ENCODE measurements at places on chromosomes 13 and 19.

GRCh38 chr13:91017031-91017668 lies 330.3 kb upstream of the MIR17HG start:
- no peak for DNase-seq

DNA sequence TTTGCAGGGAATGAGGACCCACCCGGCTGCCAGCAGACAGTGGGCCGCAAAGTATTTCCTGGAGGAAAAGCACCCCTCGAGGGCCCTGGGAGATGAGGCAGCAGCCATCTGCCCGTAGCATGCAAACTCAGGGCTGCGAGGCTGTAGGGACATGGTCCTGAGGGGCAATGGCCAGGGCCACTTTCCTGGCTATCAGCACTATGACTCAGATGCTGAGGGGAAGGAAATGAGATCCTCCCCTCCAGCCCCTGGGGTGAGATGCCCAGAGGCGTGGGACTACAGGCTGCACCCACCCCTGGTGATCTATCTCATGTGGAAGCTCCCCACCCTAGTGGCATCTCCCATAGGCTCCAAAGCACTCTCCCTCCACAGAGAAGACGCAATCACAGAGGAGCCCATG lies 80.1 kb downstream of the SLC7A1 start:
- DNase-seq = no peak

GRCh38 chr13:72960541-72960940 lies 98.3 kb upstream of the KLF5 start:
- no peak for DNase-seq

DNA sequence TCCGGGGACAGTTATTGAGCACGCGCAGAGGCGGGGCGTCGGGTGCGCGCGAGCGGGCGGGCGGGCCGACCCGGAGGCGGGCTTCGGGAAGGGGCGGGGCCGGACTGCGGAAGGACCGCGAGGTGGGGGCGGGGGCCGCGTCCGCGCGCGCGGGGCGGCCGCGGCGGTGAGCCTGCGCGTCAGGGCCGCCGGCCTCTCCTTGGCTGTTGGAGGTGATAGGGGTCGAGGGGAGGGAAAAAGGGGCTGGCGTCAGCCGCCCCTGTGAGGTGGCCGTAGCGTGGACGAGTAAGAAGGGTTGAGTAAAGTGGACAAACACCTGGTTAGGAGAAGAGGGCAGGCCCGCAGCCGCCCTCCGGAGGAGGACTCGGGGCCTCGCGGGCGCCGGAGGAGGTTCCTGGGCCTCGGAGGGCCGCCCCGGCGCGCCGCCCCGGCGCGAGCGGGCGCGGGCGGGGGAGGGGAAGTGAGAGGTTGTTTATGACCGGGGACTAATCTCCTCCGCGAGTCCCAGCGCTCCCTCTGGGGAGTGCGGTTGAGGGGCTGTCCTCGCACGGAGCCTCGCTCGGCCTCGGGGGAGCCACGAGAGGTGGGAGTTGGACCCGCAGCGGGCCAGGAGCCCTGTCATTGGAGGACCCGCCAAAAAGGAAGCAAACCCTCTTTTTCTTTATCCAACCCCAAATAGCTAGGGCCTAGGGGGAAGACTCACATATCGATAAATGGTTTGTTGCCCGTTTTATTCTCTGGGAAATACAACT lies 547 bp upstream of the INTS6 start:
- peak; percentile 61 for DNase-seq

GRCh38 chr19:44278181-44278690 lies 18.6 kb downstream of the ZNF233 start:
- DNase-seq = no peak

DNA sequence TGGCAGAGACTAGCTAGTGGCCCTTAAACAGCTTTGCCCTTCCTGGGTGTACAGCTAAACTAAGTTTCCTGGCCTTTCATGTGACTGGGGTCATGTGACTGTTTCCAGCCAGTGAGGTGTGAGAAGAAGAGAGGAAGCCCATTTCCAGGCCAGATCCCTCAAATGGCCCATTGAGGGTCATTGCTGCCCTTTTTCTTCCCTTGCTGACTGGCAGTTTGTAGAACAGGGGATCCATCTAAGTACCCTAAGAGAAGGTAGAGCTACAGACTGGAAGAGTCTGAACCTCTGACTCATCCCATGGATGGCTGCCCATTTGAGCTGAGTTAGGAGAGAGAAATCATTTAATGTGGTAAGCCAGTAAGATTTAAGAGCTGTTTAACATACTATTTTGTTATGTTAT lies 2.8 kb downstream of the SWSAP1 start:
- DNase-seq = no peak

DNA sequence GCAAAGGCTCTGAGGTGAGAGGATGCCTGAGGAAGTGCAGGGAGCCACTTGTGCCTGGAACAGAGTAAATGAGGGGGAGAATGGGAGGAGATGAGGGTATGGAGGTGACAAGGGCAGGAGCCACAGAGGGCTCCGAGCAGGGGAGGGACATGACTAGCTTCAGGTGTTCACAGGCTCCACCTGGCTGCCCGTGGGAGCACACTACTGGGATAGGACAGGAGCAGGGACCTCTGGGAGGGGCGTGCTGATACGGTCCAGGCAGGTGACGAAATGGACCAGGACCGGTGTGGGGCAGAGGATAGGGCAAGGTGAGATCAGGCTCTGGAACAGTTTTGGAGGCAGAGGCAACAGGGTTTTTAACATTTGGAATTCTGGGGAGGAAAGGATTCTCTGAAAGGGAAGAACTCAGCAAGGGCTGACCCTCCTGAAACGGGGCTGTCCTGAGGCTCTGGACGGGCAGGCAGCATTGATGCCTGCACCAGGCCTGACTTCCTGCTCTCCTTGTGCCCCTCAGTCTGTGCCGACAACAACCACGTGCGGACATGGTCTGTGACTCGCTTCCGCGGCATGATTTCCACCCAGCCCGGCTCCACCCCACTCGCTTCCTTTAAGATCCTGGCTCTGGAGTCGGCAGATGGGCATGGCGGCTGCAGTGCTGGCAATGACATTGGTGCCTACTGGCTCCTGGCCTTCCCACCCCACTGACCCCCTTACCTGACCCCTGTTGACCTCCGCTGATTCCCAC lies 11.6 kb downstream of the SHKBP1 start:
- no peak for DNase-seq

- no peak for DNase-seq
Measured at GRCh38 chr13:64457976-64458375, 2772.2 kb downstream of the PCDH9 start.

DNA sequence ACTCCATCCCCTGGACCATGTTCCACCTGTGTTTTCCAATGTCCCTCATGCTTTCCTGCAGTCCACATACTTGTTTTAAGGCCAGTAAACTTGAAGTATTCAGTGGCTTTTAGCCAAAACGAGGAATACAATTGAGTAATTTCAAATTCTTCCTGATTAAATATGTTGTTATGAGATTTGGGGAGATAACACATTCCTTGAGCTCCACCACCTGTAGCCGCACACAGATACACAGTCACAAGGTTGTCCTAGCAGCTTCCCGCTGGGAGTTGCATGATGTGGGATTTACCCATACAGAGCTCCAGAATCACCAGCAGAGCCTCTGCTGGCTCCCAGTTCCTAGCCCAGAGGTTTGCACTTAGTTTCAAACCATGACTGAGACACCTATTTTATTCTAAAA lies 53.6 kb upstream of the FRY start:
- no peak for DNase-seq

- no peak for DNase-seq
Measured at GRCh38 chr19:35909684-35910035, 1.6 kb upstream of the TYROBP start.

GRCh38 chr13:83987394-83987793 lies 105.1 kb upstream of the SLITRK1 start:
- no peak for DNase-seq

DNA sequence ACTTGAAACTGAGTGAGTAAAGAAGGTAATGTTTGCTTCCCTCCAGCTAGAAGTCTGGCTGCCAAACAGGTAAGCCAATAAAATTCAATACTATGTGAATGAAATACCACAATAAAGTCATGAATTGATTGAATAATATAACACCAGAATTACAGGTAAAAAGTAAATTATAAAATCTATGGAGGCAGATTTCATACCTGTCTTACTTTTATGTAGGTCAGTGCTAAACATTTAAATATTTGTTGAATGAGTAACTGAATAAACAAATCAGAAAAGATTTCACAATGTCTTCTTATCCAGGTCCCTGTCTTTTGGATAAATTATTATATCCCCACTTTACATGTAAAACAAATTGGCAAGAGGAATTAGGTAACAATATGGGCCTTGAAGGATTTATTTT lies 62.7 kb downstream of the MICU2 start:
- no peak for DNase-seq

DNA sequence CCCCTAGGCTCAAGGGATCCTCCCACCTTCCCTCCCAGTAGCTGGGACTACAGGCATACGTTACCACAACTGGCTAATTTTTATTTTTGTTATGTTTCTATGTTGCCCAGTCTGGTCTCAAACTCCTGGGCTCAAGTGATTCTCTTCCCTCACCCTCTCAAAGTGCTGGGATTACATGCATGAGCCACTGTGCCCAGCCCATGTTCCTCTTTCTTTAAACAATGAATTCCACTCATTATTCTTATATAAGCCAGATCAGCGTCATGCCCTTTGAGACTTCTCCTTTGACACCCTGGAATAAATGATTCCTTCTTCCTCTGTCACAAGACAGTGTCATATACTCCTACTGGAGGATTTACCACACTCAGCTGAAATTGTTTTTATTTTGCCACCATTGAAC lies 519.9 kb upstream of the SPRY2 start:
- no peak for DNase-seq

- DNase-seq = no peak
Measured at GRCh38 chr19:35247526-35248309, 1.1 kb upstream of the LSR start.

DNA sequence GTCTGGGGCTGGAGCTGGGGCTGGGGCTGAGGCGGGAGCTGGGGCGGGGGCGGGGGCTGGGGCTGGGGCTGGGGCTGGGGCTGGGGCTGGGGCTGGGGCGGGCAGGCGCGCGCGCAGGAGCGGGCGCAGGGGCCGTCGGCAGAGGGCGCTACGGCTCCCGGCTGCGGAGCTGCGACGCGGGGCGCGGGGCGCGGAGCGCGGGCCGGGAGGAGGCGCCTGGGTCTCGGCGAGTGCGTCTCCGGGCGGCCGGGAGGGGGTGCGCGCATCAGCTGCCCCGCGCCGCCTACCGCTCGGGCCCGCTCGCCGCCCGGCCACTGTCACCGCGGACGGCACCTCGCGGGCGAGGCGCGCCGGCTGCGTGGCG lies 422 bp upstream of the MTUS2 start:
- no peak for DNase-seq

- DNase-seq = no peak
Measured at GRCh38 chr13:72218966-72219365, 352.0 kb upstream of the DACH1 start.

- no peak for DNase-seq
Measured at GRCh38 chr13:48068952-48069351, 26.0 kb downstream of the MED4 start.

GRCh38 chr13:58126496-58126895 lies 495.0 kb downstream of the PCDH17 start:
- DNase-seq = no peak

- no peak for DNase-seq
Measured at GRCh38 chr19:41928754-41929535, 696 bp upstream of the ERFL start.

DNA sequence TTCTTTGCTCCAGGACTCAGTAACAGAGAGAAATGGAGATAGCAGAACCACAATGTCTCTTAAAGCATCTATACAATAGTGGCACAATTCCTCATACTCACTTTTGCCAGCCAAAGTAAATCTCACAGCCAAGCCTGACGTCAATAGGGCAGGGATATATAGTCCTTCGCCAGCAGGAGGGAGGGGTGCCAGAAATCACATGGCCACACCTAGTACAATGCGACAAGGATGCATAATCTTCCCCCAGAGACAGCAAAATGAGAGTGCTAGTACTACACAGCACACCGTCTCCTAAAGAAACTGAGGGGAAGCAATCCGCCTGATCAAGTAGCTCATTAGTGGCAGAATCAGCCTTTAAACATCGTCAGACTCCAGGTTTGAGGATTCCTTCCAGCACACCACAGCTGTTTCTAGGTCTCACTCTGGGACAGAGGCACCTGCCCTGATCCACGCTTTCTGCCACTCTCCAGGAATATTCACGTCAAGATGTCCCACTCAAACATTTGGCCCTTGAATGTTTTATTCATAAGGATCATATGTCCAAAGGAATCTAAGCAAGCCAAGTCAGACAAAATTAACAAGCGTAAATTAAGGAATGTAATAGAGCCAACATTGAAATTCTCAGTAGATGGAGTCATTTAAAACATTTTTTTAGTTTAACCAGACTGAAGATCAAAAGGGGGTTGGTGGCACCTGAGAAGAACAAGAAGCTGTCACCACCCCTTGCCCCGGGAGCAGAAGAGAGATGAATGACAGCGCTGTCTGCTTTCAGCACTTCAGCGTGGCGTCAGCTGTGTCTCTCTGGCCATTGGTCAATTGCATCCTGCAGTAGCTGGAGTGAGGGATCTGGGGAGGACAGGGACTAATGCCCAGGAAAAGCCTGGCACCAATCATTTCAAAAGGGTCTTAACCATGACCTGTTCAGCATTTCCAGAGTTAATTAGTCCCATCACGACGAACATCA lies 63.5 kb upstream of the SERP2 start:
- DNase-seq = no peak

GRCh38 chr19:2883686-2884439 lies 16.7 kb downstream of the ZNF556 start:
- DNase-seq = no peak

DNA sequence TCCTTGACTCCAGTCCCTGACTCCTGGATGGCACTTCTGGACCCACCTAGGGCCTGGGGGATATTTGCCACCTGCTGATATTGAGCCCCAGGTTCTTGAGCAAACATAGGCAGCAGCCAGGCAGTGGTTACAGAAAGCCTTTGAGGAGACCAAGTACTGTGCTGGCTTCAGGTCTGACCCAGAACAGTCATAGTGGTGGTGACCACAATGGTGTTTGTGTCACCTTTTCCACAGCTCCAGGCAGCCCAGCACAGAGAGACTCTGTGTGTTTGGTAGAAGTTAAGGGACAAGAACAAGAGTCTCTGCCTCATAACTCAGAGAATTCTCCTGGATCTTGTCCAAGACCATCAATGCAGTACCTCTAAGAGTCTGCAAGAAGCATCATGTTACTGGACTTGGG lies 14.6 kb upstream of the CLC start:
- no peak for DNase-seq

DNA sequence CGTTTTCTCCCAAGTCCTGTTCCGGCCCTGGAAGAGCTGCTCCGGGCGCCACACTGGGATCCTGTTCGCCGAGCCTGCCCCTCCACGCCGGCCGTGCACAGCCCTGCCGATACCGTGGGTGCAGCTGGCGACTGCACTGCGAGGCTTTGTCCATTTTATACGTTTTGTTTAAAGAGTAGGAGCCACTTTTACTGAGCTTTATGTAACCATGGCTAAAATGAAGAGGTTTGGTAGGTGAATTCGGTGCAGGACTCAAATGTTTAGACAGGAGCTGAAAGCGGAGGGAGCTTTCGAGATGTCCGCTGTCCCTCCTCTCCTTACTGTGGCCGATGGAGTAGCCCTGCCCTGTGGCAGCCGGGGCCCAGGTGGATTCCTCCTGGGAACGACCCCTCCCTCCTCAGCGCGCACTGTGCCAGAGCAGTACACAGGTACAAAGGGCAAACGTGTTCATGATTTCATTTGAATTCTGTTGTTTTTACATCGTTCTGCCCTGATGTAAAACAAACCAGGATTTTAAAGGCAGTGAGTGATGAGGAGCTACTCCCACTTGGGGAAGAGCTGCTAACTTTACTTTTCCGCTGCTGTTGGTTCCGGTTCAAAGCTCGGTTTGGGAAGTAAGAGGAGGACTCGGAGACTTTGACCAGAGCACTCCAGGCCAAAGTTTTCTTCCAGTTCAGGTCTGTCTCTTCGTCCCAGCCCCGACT lies 1.7 kb downstream of the COL4A2 start:
- DNase-seq = no peak

- no peak for DNase-seq
Measured at GRCh38 chr13:62502588-62502987, 1086.9 kb upstream of the PCDH20 start.

All from activated CD4-positive, CD25-positive, alpha-beta regulatory T cell (primary cell).